ENCODE measurements at places on chromosomes 3 and 15.

- no peak for DNase-seq
These were observed 63.6 kb upstream of the SNTN start for GRCh38 chr3:63588895-63589294.

GRCh38 chr3:150733373-150733935 is 29.5 kb downstream of the SIAH2 start:
- DNase-seq: no peak

GRCh38 chr3:169421182-169421581 is 242.3 kb downstream of the MECOM start:
- DNase-seq: no peak

- DNase-seq: no peak
These were observed 141.0 kb upstream of the ARHGEF26 start for GRCh38 chr3:153980252-153980590.

DNA sequence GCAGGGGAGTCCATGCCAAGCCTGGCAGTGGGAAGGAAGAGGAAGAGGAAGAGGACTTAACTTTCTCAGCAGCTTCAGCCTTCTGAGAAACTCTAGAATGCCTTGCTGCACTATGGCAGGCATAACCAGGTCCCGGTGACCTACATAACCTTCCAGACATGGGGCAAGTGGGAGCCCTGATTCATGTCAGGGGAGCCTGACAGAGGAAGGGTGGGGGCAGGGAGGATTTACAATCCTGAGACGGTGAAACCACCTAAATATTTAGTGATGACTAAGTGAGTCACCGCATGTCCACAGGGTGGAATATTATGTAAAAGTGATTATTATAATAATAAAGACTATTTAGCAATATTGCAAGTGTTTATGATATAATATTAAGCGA is 46.7 kb downstream of the AMOTL2 start:
- DNase-seq: no peak

- DNase-seq: no peak
These were observed 44.7 kb downstream of the SHQ1 start for GRCh38 chr3:72803573-72803972.

DNA sequence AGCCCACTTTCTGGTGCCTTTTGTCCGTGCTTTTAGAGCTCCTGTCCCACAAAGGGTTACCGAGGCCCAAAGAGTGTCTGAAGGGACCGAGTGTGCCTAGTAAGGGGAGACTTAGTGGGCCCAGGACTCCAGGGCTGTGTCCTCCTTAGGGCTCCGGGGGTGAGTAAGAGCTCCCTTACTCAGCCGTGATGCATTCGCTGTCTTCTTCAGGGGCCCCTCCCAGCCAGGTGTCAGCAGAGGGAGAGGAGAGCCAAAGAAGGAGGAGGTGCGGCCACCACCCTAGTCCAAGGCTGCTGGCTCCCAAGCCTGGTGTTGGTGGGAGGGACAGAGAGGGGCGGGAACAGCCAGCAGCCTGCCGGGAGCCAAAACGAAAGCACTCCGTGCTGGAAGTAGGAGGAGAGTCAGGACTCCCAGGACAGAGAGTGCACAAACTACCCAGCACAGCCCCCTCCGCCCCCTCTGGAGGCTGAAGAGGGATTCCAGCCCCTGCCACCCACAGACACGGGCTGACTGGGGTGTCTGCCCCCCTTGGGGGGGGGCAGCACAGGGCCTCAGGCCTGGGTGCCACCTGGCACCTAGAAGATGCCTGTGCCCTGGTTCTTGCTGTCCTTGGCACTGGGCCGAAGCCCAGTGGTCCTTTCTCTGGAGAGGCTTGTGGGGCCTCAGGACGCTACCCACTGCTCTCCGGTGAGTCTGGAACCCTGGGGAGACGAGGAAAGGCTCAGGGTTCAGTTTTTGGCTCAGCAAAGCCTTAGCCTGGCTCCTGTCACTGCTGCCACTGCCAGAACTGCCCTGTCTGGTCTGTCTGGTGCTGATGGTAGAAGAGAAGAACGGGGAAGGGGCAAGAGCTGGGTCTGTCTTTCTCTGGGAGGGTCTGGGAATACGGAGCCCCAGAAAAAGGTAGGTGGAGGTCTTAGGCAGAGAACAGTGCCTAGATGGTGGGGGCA is at the start of gene IL17RC:
IL17RC (plus strand) TSS at position 365 of the 947 bp plus-strand sequence; CDS start at position 583, 218 bp downstream.
- DNase-seq: no peak

- no peak for DNase-seq
These were observed 5.0 kb upstream of the CDV3 start for GRCh38 chr3:133568294-133569014.

GRCh38 chr3:163916596-163917560 is 1161.4 kb downstream of the SI start:
- DNase-seq: no peak

DNA sequence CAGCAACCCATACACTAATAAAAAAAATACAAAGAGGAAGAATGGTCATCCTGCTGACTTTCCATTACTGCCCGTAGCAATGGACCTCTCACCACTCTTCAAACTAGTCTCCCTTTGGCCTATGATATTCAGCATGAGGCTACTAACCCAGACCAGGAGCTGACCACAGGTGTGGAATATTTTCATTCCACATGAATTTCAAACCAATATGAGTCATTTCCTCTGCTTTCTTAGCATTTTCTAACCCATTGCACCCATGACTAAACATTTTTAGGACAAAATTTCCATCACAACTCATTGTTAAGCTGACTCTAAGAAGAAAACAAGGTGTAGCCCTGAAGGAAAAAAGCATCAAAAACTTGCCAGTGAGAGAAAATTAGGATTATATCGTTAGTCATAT is 34.0 kb upstream of the ZPLD1 start:
- no peak for DNase-seq

DNA sequence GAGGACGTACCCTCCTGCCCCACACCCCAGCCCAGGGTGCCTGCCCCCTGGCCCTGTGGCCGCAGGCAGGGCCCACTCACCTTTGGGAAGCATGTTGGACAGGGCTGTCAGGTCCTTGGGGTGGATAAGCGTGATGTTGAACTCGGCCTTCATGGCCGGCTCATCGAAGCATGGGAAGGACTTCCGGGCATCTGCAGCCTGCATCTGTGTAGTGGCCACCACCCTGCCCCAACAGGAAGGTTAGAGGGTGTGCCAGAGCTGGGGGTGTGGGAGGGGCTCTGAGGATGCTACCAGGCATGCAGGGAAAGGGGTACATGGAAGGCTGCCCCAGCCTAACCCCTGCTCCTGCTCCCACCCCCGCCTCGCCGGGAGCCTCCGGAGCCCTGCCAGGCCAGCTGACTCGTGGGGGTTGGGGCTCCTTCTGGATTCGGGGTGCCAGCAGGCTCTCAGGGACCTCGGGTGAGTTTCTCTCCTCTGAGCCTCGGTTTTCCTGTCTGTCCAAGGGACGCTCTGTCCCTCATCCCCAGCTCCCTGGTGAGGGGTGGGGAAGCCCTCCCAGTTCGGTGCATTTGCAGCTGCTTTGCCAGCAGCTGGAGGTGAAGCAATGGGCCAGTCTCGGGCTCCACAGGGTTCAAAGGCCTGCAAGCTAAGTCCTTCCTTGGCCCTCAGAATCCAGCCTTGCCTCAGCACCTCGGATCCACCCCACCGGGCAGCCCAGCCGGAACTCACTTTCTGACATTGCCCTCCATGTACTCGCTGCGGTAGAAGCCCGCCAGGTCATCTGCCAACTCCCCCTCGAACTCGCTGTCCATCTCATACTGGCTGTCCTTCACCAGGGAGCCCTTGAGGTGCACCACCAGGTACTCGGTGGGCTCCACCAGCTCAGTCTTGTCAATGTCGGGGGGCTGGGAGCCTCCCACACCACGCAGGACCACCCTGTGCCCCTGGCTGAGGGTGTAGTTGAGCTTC is 9.1 kb downstream of the ANPEP start:
- no peak for DNase-seq

DNA sequence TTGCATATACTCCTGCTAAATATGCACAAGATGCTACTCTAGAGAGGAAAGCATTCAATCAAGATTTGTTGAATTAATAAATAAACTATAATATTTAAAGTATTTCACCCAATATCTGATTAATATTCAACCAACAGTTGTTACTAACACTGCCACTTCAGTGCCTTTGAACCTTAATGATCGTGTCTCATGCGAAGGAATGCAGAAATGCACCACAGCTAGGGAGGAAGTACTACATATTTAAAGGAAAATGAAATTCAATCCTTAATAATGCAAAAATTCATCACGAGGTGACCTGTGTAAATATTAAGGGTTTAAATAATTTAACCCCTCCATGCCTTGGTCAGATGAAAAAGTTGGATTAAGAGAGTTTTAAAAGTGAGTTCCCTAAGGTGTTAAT is 114.2 kb upstream of the DAZL start:
- DNase-seq: no peak

DNA sequence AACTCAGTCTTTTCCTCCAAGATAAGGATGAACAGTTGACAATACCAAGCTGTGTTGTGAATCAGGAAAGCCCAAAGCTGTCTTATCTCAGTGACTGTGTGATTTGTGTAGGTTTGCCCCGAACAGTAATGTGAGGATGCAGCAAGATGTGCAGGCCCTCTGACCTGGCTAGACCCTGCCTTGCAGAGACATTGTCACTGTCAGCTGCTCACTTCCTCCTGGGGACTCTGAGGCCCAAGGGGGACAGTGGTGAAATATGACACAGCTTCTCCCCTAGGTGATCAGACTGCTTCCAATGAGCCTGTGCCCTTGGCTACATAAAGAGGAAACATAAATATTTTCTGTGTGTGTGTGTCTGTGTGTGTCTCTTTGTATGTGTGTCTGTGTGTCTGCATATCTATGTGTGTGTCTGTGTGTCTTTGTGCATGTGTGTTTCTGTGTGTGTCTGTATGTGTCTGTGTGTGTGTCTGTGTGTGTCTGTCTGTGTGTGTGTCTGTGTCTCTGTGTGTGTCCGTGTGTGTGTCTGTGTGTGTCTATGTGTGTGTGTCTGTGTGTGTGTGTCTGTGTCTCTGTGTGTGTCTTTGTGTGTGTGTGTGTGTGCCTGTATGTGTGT is 21.7 kb downstream of the LRRK1 start:
- DNase-seq: no peak

DNA sequence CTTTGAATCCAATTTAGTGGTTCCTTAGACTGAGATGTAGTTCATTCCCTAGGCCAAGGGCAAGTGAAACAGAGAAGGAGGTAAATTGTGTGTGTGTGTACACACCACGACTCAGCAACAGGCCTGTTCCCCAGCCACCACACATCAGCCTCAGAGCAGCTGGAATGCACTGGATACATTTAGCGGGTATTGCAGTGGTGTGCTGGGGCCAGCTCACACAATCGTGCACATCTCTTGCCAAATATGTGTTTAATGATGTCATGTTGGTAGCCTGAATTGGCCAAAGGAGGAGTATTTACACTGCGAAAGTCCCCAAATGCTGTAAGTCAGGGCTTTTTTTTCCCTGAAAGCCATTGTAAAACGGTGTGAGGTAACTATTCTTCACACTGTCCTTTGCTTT is 82.3 kb downstream of the RBPMS2 start:
- no peak for DNase-seq

GRCh38 chr3:40741729-40742128 is 217.0 kb downstream of the ZNF621 start:
- no peak for DNase-seq

GRCh38 chr3:113104357-113105092 is 106.8 kb upstream of the BOC start:
- no peak for DNase-seq

- peak; percentile 43 for DNase-seq
These were observed 868 bp upstream of the TMEM87A start for GRCh38 chr15:42273900-42274701.

DNA sequence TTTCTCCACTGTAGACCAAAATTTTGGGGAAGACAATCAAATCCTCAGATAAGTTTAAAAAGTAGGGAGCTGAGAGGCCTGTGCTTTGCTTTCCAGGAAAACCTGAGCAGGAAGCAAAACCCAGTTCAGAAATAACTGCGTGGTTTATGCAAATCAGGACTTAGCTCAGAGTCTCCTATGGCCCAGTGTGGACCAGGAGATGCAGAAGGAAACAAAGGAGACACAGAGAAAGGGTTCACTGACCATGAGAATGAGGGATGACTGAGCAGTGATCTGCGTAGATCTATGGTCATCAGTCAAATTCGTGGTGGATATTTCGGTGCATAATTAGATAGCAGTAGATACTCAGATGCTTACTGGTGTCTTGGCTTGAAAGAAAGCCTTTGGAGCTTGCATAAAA is 196.6 kb downstream of the TPRG1 start:
- no peak for DNase-seq

DNA sequence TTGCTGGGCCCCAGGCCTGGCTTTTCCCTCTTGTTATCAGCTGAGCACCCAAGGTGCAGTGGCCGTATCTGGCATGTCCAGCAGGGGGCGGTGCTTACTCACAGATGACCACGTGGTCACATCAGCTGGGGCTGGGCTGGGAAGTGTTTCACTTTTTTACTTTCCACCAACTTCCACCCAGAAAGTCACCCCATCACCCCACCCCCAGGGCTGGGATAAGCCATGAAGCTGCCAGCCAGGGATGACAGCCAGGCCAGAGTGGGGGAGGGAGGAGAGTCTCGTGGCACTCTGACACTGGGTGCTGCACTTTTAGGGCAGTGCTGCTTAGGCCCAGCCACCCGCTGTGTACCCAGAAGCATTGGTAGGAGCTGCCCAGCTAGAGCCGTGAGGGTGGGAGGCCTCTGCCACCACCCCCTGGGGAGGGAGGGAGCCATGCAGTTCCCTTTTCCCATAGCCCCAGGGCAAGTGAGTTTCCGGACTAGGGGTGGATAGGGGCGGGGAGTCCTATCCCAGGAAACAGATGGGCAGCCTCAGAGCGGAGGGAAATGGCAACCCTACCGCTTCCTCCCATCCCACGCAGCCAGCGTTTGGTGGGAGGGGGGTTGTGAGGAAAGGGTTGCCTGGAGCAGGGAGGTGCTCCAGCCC is 6.1 kb downstream of the PPCDC start:
- DNase-seq: peak; percentile 70

GRCh38 chr3:159994182-159994581 is 5.5 kb downstream of the IL12A start:
- DNase-seq: no peak

DNA sequence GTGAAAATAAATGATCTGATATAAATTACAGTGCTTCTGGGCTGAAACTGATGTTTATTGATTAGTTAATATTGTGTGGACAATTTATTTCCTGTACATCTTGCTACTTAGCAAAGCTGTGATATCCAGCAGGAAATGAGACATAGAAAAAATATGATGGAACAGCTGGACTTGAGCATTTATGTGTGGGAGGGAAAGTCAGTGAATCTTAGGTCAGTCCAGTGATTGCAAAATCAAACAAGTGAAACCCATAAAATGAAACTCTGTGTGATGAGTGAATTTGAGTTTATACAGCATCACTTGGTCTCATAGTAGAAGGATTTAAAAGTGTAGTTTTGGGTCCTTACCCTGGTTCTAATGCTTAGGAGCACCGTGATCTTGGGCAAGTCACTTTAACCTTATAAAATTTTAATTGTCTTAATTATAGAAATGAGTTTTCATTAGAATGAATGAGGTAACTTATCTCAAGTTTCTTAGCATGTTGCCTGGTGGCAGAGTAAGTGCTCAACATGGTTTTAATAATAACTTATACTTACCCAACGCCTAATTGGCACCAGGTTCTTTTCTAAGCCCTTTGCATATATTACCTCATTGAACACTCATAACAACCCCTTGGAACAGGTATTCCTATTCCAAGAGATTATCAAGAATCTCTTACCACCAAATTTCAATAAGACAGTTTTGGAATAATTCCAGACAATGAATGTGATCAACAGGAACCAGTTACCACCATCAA is 194.6 kb downstream of the ADAMTSL3 start:
- no peak for DNase-seq
